ENCODE measurements at places on chromosomes 3 and 15.

GRCh38 chr3:188407158-188407880 lies 253.4 kb downstream of the LPP start:
- DNase-seq, result no peak

DNA sequence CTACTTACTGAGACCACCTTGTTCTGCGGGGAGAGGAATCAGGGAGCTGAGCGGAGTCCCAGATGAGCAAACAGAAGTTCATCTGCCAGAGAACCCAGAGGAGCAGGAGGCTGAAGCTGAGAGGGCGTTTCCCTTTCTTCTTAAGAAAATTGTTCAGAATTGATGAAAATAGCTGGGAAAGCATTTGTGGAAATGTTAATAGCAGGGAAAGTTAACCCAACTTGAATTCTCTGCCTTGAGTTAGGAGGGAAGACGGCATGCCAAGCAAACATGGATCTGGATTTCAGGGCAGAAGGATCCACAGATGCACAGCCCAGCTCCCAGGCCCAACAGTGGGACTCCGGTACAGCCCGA lies 23.2 kb downstream of the CRABP1 start:
- no peak for DNase-seq

DNA sequence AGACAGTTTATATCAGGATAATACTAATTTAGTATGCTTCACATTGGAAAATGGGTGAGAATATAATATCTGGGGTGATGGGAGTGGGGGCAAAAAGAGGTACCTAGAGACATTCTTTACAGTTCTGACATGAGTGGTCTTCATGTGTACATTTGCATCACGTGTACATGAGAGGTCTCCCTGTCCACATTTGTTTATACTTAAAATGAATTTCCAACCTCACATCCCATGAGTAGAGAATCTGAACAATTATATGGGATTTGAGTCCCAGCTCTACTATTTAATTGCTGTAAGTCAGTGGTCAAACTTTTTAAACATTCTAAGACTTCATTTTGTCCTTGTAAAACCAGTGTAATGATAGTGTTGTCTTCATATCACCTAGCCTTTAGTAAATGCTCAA lies 408.4 kb downstream of the NAALADL2 start:
- no peak for DNase-seq

GRCh38 chr3:138137861-138138260 lies 5.7 kb upstream of the A4GNT start:
- DNase-seq, result peak; percentile 75

- DNase-seq, result no peak
Observed at GRCh38 chr15:89685995-89686394, 4.6 kb downstream of the PEX11A start.

GRCh38 chr3:108085370-108085769 lies 5.5 kb downstream of the CD47 start:
- peak; percentile 43 for DNase-seq

DNA sequence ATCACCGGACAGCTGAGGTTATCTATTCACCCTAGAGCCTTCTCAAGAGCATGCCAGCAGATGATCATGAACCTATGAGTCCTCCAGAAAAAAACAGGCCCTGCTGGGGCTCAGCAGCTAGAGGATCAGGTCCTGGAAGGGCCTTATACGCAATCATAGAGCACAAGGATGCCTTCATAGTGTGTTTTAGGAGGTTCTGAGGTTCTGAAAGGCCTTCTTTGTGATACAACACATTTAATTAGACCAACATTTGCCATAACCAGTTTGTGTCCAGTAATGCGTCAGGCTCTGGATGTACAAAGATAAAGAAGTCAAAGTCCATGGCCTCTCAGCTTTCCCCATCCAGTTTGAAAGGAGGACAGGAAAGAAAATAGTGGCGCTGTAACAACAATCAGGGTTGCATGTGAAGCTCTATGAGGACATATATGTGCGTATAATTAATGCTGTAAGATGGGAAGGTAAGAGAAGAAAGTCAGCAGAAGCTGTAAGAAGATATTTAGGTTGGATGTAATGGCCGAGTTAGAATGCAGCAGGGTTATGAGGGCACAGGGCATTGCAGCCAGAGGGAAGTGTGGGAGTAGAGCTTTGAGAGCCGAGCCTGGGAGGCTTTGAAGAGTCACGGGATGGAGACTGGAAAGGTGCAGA lies 302.6 kb upstream of the TBL1XR1 start:
- DNase-seq, result no peak

GRCh38 chr3:178088963-178089362 lies 447.3 kb upstream of the KCNMB2 start:
- DNase-seq, result no peak

DNA sequence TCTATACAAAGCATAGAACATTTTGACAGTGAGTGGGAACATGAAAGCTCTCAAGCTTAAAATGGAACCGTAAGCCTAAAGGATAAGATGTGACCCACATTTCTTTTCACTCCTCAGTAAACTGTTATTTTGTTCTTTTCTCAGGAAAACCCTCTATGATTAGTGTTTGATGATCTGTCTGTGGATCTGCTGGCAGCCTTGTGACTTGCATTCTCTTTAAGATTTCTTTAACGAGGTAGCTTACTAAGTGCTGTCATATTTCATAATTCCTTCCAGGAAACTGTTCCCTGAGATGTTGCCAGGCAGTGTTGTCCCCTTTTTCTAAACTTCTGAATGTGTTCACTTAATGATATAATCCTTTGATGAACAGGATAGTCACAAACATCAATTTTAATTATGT lies 167.6 kb downstream of the PYDC2 start:
- no peak for DNase-seq

GRCh38 chr15:101068961-101069653 lies 149.9 kb downstream of the LRRK1 start:
- no peak for DNase-seq
